Fibroblast of the aortic adventitia (primary cell): ENCODE measurements at places on chromosomes 7 and 10.
A peak's percentile ranks its signal among the peaks of the same experiment; 100 is the strongest.

- no peak for DNase-seq
Observed at GRCh38 chr10:72014197-72014596, 50.0 kb downstream of the CHST3 start.

DNA sequence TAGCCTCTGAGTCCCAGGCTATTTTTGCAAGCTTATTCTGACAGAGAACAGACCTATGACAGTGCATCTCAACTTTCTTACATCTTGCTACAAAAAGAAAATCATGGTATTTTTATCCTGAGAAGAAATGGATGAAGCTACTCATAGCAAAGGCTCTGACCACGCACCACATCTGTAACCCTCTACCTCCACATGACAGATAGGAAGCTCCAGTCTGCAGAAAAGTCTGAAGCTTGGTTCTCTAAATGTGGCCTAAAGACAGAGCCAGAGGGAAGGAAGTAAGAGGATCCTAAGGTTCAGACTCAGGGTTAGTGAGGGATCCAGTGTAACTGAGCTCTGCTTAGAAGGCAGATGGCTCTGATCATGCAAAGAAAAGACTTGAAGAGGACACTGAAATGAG, 58.4 kb upstream of the ABCB5 start:
- DNase-seq, result no peak

DNA sequence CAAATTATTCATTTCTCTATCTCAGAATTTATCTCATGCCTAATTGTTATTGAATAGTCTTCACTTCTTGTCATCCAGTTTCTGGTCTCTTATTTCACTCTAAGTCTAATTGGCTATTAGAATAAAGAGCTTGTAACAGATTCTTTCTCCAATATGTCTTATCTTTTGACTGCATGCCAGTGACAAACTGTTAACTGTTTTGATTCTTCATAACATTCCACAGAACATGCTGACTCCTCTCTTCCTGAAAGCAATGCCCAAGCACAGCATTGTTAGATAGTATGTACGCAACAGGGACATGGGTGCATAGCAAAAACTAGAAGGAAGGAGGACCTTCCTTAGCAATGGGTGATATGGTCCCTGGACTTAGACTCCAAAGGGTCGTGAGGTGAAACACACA, 65.4 kb downstream of the TRUB1 start:
- peak; percentile 3 for DNase-seq

GRCh38 chr10:60023155-60023877, 117.0 kb upstream of the CCDC6 start:
- DNase-seq, result no peak

DNA sequence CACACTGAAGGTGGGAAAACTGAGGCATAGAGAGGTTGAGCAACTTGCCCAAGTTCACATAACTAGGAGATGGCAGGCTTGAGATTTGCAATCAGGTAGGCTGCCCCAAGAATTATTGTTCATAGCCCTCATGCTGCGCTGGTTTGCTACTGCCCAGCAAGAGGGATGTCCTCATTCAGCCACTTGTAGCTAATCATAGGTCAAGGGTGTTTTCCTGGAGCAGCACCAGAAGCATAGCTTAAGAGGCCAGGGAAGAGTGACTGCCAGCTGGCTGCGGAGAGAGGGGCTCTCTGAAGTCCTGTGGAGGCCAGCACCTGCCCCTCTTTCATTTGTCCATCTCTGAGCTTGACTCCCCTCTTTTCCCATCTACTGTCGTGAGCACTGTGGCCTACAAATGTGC, 15.0 kb downstream of the CDHR3 start:
- DNase-seq, result no peak

GRCh38 chr10:62594093-62594520, 210.4 kb upstream of the ADO start:
- DNase-seq, result peak; percentile 69

DNA sequence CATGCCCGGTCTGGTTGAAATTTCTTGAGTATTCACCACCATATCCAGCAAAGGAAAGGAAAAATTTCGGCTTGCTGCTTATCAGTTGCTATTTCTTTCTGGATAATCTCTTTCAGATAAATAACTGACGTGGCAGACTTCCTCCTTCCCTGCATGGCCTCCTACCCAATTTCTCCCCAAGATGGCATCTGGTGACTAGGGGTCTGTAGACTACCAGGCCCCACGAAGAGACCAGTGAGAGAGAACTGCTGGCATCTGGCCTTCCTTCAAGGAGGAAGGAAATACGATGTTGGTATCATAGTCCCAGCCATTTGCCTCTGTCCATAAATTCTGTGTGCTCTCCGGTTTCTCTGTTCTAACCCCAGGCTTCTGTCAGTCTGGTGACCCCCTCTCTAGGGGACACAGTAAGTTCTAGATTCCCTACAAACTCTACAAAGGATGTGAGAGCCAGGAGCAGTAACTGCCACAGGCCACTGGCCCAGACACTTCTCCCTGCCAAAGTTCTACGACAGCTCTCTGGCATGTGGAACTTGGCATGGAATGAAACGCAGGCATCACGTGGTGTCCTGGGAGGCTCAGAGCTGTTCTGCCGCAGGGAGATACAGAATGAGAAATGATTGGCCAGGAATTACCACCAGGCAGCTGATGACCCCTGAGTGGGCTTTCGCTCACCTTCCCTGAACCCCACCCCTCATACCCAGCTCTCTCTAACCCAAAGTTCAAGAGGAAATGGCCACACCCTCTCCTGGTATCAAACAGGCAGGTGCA, 30.0 kb upstream of the MSRB2 start:
- peak; percentile 89 for DNase-seq

GRCh38 chr10:113455947-113456346, 96.9 kb upstream of the HABP2 start:
- DNase-seq, result no peak

- DNase-seq, result no peak
Observed at GRCh38 chr10:10821926-10822325, 195.7 kb upstream of the CELF2 start.

- DNase-seq, result peak; percentile 65
Observed at GRCh38 chr7:149558149-149558861, 60.7 kb upstream of the ZNF746 start.

- no peak for DNase-seq
Observed at GRCh38 chr7:55200441-55200840, 164.7 kb upstream of the LANCL2 start.

DNA sequence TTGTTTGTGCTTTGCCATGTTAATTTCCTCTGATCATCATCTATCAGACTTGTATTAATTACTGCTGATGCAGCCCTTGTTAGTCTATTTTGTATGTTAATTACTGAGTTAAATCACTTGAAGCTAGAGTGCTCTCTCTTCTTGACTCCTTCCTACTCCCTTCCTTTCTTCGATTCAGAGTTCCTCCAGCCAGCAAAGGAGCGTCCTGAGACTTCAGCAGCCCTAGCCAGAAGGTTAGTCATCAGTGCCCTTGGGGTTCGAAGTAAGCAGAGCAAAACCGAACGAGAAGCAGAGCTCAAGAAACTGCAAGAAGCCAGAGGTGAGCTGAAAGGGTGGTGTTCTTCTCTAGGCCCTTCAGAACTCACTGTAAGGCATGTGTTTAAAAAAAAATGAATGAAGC, 32.1 kb downstream of the LOXL4 start:
- DNase-seq, result peak; percentile 68

DNA sequence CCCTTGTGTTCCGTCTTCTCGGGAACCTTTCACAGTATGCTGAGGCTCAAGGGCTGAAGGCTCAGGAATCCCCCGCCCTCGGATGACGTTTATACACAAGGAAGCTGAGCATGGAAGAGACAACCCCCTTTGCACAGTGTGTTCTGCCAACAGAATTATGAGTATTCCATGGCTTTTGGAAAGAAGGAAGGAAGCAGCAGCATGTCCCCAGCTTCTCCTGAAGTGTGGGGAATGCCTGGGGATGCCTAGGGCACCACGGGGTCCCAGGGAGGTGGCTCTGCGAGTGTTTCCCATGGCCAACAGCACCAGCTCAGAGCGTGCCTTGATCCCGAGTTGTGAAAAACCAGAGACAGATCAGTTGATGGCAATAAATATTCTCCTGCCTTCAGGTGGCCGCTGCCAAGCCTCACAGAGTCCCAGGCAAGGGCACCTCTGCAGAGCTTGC, 88.8 kb upstream of the DDC start:
- peak; percentile 62 for DNase-seq

GRCh38 chr10:30371954-30372353, 22.9 kb upstream of the MTPAP start:
- no peak for DNase-seq
